ENCODE measurements at places on chromosomes 11 and 22. TPM values are rescaled to one million over a fixed set of nuclear protein-coding genes. Genes with fewer than 3 reads are reported as not detected.

The NAALAD2 gene
- total RNA-seq, result 2.8 TPM

The LRRC75B gene
- total RNA-seq, result 18.6 TPM

The CRY2 gene
- total RNA-seq, result 49.5 TPM

The ZNF70 gene
- total RNA-seq, result 5.0 TPM

The WNT7B gene
- not detected for total RNA-seq

- no peaks in the 10 kb centered on the region for H3K4me1 ChIP-seq
- H3K27me3 ChIP-seq, result no peaks in the 10 kb centered on the region
- peak; percentile 37 for DNase-seq
- no peak overlapping the region for H3K27ac ChIP-seq
- no peak overlapping the region for H3K4me3 ChIP-seq
These were observed 29.2 kb downstream of the SC5D start for GRCh38 chr11:121321614-121322243.

DNA sequence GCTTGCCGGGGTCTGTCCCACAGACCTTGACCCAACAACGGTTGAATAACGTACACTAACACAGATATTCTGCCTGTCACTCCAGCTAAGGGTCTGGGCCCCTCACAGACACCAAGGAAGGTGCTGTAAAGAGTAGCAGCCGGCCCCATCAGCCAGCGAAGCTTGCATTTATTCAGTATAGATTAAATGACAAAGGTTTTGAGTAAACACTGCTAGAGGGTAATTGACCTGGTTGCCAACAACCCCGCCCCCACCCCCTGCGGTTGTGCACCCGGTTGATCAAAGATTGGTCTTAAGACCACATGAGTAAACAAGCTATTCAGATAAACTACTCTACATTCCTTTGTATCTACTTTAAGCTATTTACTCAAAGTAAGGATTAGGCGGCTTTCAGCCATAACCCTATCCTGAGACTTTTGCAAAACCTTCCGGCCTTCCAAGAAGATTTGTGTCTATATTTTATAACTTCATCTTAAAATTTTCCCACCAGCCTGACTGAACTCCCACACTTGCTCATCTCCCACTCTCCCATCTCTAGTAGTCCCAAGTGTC, 4.8 kb upstream of the CKAP5 start:
- no peaks in the 10 kb centered on the region for H3K36me3 ChIP-seq
- no peaks in the 10 kb centered on the region for H3K27me3 ChIP-seq
- H3K27ac ChIP-seq, result no peak overlapping the region
- H3K4me1 ChIP-seq, result no peaks in the 10 kb centered on the region
- no peak for DNase-seq

DNA sequence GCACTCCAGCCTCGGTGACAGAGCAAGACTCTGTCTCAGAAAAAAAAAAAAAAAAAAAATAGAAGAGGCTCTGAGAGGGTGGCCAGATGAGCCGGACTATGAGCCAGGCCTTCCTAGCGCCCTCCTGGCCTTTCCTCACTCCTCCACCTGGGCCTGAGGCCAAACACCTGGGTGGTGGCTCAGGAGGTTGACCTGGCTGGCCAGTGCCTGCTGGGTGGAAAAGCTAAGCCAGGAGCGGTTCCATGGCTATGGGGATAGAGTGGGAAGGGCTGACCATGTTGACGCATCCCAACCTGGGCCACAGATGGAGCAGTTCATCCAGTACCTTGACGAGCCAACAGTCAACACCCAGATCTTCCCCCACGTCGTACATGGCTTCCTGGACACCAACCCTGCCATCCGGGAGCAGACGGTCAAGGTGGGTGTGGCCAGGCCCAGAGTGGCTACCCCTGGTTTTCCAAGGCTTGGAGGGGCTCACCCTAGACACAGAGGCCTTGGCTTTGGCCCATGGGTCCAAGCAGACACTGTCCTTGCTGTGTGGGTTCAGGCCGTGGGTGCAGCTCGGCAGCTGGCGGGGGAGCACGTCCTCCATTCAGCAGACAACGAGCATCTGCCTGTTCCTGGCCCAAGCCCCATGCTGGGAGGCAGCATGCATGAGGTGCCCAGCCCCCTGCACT, 7.6 kb downstream of the SCYL1 start:
- no peak for DNase-seq
- H3K36me3 ChIP-seq, result peaks cover 54% of the 10 kb centered on the region
- H3K4me1 ChIP-seq, result no peaks in the 10 kb centered on the region
- no peak overlapping the region for H3K27ac ChIP-seq
- H3K4me3 ChIP-seq, result no peak overlapping the region
- no peaks in the 10 kb centered on the region for H3K27me3 ChIP-seq

GRCh38 chr22:31629741-31630184, 32.3 kb downstream of the PISD start:
- no peak for DNase-seq
- H3K4me1 ChIP-seq, result peaks cover 42% of the 10 kb centered on the region
- H3K4me3 ChIP-seq, result peak overlapping the region; percentile 88
- H3K27ac ChIP-seq, result peak overlapping the region; percentile 93

DNA sequence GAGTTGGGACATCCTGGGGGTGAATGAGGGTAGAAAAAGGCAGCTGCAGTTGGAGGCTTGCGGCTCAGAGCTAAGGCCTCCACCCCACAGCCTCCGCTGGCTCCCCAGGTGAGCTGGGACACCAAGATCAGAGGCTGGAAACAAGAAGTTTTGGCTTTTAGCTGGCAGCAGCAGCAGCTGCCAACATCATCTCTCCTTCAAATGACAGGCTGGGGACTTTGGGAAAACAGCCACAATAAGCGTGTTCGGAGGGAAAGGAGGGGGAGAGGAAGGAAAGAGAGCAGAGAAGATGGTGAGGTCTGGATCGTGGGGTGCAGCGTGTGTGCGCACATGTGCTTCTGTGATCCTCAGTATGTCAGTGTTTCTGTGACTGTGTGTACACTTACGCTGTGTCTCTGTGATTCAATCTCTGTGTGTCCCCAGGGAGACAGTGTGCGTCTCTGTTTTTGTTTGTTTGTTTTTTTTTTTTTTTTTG, 62.0 kb upstream of the RASD2 start:
- no peaks in the 10 kb centered on the region for H3K36me3 ChIP-seq
- peak; percentile 23 for DNase-seq
- no peaks in the 10 kb centered on the region for H3K27me3 ChIP-seq
- H3K4me1 ChIP-seq, result peaks cover 30% of the 10 kb centered on the region
- H3K27ac ChIP-seq, result peak overlapping the region; percentile 67

- H3K36me3 ChIP-seq, result no peaks in the 10 kb centered on the region
- H3K27ac ChIP-seq, result peak overlapping the region; percentile 51
- peaks cover 8% of the 10 kb centered on the region for H3K4me1 ChIP-seq
- H3K4me3 ChIP-seq, result no peak overlapping the region
- DNase-seq, result peak; percentile 64
- H3K27me3 ChIP-seq, result no peaks in the 10 kb centered on the region
These were observed 60.5 kb upstream of the KCNQ1OT1 start for GRCh38 chr11:2760196-2760871.

DNA sequence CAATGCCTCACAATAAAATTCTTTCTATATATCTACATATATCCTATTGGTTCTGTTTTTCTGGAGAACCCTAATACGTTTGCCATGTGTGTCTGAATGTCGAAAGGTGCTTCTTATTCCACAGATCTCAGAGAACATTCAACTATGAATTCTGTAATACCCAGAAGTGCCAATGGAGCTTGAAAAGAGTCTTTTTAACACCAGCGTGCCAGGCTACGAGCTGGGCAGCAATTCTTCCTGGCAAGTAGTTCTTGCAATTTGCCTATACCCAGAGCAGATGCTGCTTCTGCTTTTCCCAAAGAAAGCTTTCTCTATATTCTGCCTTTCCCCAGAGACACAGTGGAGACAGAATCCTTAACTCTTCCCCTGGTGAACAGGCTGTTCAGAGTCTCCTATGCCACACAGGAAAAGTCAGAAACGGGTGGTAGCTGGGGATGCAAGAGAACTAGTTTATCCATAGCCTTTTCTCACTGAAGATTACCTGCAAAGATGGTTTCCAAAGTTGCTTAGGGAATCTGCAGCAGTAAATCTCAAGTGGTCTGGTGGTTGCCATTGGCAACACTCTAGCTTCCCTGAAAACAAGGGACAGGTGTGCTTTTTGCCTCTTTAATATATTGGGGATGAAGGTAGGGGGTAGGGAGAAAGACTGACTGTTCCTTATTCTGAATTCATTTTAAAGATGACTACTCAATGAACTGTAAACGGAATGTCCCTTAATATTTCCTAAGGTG, 16.8 kb upstream of the PAFAH1B2 start:
- H3K4me3 ChIP-seq, result no peak overlapping the region
- H3K36me3 ChIP-seq, result no peaks in the 10 kb centered on the region
- no peaks in the 10 kb centered on the region for H3K27me3 ChIP-seq
- no peak overlapping the region for H3K27ac ChIP-seq
- no peaks in the 10 kb centered on the region for H3K4me1 ChIP-seq

- no peaks in the 10 kb centered on the region for H3K36me3 ChIP-seq
- DNase-seq, result peak; percentile 89
- H3K4me1 ChIP-seq, result peaks cover 32% of the 10 kb centered on the region
- no peaks in the 10 kb centered on the region for H3K27me3 ChIP-seq
- H3K4me3 ChIP-seq, result peak overlapping the region; percentile 24
- peak overlapping the region; percentile 73 for H3K27ac ChIP-seq
These were observed 122.6 kb downstream of the APOL5 start for GRCh38 chr22:35840302-35840739.

- no peak overlapping the region for H3K27ac ChIP-seq
- H3K4me1 ChIP-seq, result no peaks in the 10 kb centered on the region
- no peak for DNase-seq
- no peaks in the 10 kb centered on the region for H3K27me3 ChIP-seq
- H3K4me3 ChIP-seq, result no peak overlapping the region
- no peaks in the 10 kb centered on the region for H3K36me3 ChIP-seq
These were observed 115.8 kb upstream of the TMEM45B start for GRCh38 chr11:129699711-129700304.

DNA sequence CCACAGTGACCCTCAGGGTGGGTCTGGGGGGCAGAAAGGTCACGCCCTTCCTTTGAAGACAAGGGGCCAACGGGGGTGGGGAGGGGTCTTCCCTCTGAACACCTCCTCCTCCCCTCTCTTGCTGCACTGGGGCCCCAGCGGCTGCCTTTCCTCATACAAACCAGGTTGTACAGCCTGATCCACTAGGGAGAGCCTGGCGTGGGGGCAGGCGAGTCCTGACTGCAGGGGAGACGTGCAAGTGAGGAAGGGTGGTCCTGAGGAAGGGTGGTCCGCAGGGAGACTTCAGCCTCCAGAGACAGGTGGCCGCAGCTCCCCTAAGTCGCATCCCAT, 43.6 kb upstream of the LINC01488 start:
- no peaks in the 10 kb centered on the region for H3K36me3 ChIP-seq
- no peak overlapping the region for H3K27ac ChIP-seq
- H3K27me3 ChIP-seq, result no peaks in the 10 kb centered on the region
- no peak overlapping the region for H3K4me3 ChIP-seq

DNA sequence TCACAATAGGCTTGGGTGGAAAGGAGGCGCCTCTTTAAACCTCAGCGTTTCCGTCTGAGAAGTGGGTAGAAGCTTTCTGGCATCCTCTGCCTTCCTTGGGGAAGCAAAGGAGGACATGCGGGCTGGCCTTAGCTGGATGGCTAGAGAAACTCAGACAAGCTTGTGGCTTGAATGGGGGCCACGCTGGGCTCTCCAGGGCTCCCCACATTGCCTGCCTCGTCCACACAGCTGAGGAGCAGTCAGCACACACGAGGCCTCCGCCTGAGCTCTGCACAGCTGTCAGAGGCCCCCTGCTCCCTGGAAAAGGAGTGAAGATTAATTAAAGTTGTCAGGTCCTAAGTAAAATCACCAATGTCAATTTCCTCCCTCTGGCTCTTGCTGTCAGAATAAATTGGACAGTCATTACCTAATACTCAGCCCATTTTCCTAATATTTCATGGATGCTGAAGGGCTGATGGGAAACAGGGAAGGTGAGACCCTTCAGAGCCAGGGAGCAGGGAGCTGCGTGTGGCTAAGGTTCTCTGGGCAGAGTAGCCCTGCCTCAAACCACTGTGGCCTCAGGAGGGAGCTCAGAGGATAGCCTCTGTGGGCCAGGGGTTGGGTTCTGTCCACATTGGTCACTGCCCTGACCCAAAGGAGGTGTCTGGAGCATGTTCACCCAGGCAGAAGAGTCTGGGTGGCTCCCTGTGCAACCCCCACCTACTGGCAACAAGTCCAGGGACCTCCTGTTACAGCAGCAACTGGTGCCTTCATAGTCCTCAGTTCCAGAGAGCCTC, 118.3 kb upstream of the CD82 start:
- H3K36me3 ChIP-seq, result no peaks in the 10 kb centered on the region
- no peak overlapping the region for H3K27ac ChIP-seq
- H3K4me3 ChIP-seq, result no peak overlapping the region
- H3K4me1 ChIP-seq, result no peaks in the 10 kb centered on the region
- H3K27me3 ChIP-seq, result no peaks in the 10 kb centered on the region

- no peaks in the 10 kb centered on the region for H3K36me3 ChIP-seq
- H3K4me1 ChIP-seq, result no peaks in the 10 kb centered on the region
- DNase-seq, result no peak
- H3K27me3 ChIP-seq, result no peaks in the 10 kb centered on the region
- no peak overlapping the region for H3K27ac ChIP-seq
These were observed 29.2 kb downstream of the ADAMTS8 start for GRCh38 chr11:130399196-130399595.

- H3K4me1 ChIP-seq, result peaks cover 2% of the 10 kb centered on the region
- H3K36me3 ChIP-seq, result no peaks in the 10 kb centered on the region
- no peak overlapping the region for H3K27ac ChIP-seq
- DNase-seq, result no peak
- H3K27me3 ChIP-seq, result no peaks in the 10 kb centered on the region
- H3K4me3 ChIP-seq, result no peak overlapping the region
These were observed 72.2 kb downstream of the TSPAN18 start for GRCh38 chr11:44799012-44799411.

DNA sequence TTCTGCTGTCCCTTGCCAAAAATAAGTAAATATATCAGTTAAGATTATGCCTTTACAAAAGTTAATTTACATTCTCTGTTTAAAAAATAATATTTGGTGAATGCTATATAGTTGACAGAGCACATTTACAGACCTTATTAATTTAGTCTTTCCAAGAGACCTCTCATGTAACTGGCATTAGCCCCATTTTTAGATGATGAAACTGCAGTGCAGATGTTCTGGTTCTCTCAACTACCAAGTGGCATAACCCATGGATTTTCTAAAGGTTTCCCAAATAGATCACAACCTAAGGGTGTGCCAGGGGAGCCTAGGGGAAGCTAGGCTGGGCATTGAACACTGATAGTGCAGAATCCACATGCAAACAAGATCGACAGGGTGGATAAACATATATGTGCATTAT, 88.5 kb downstream of the RNF169 start:
- no peaks in the 10 kb centered on the region for H3K4me1 ChIP-seq
- H3K27me3 ChIP-seq, result no peaks in the 10 kb centered on the region
- no peak overlapping the region for H3K27ac ChIP-seq

- H3K27ac ChIP-seq, result no peak overlapping the region
- peaks cover 72% of the 10 kb centered on the region for H3K36me3 ChIP-seq
- no peaks in the 10 kb centered on the region for H3K27me3 ChIP-seq
- H3K4me1 ChIP-seq, result no peaks in the 10 kb centered on the region
- no peak overlapping the region for H3K4me3 ChIP-seq
These were observed 14.5 kb downstream of the THOC5 start for GRCh38 chr22:29539105-29539504.

Measured in thyroid gland (tissue), 4 donors.